Stomach (tissue), 19 donors: ENCODE measurements at places on chromosomes 7 and 10. TPM values are rescaled to one million over a fixed set of nuclear protein-coding genes. Genes with fewer than 3 reads are reported as not detected.

DNA sequence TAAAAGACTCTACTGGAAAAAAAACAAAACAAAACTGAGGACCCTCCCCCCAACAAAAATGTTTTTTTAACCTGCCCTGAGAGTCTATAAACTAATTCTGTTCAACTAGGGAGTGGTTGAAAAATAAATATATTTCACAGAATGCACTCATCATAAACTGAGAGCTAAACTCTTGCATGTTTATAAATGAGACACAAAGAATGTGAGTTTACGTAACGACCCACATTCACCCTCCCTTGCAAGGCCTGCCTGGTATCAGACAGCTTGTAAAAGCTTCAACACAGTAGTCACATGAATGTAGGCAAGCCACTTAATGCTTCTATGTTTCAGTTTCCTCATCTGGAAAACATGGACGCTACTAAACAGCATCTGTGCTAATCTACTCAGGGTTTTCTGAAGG is 50.3 kb downstream of the JAZF1 start:
- DNase-seq, result no peak

- no peak for DNase-seq
Observed at GRCh38 chr10:84217746-84218145, 7.6 kb downstream of the LRIT2 start.

- DNase-seq, result no peak
Observed at GRCh38 chr7:139358541-139359365, 941 bp upstream of the LUC7L2 start.

DNA sequence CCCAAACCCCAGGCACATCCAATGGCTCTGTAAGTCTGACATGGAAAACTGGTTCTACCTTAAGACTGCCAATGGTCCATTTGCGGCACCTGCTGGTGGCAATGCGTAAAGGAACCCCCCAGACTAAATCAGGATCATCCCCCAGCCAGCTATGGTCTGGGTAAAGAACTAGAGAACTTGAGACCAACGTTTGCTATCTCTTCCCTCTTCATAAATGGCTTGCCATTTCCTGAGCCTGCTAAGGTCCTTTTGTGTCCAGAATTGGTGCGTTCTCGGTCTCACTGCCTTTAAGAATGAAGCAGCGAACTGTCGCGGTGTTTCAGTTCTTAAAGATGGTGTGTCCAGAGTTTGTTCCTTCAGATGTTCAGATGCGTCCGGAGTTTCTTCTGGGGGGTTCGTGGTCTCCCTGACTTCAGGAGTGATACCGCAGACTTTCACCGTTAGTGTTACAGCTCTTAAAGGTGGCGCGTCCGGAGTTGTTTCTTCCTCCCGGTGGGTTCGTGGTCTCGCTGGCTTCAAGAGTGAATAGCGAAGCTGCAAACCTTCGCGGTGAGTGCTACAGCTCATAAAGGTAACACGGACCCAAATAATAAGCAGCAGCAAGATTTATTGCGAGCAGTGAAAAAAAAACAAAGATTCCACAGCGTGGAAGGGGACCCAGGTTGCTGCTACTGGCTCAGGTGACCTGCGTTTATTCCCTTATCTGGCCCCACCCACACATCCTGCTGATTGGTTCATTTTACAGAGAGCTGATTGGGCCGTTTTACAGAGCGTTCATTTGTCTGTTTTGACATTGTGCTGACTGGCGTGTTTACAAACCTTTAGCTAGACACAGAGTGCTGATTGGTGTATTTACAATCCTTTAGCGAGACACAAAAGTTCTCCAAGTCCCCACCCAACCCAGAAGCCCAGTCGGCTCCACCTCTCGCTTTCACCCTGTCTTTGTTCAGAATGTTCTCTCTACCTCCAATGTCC is 95.4 kb downstream of the ELMO1 start:
- peak; percentile 38 for DNase-seq

- DNase-seq, result no peak
Observed at GRCh38 chr10:24242562-24242961, 33.6 kb downstream of the KIAA1217 start.

DNA sequence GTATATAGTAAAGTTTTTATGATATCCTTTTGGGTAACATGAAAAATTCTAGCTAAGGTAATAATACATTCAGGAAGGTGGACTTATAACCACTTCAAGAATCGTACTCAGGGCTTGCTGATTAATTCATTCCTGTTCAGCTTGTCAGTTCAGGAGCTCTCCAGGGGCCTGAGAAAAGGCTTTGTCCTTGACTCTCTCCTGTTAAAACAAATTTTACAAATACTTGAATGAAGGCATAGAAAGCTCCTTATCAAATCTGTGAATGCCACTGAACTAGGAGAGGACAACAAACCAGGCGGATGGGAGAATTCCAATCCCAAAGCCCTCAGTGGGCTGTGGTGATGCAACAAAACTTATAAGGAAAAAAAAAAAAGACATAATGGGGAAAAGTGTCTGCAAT is 354.5 kb upstream of the ZMIZ1 start:
- DNase-seq, result no peak

DNA sequence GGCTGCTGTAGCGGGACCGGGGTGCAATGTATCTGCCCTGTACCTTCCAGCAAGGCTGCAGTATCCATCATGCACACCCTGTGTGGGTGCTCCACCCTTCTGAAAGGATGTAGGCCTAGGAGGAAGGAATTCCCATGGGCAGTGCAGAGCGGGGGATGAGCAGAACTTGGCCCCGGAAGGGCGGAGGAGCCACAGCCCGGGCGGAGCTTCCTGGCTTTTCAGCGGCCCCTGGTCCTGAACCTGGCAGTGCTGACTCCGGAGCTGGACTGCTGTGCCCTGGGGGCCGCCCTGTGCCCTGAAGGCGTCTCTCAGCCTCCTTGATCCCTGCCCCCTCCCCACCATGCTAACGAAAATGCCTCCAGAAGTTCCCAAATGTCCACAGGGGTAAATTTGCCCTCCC is 175.8 kb downstream of the TCERG1L start:
- no peak for DNase-seq

- DNase-seq, result no peak
Observed at GRCh38 chr10:125607689-125608290, 75.2 kb downstream of the TEX36 start.

GRCh38 chr10:58781873-58782488 is 269.3 kb downstream of the BICC1 start:
- DNase-seq, result peak; percentile 78

- no peak for DNase-seq
Observed at GRCh38 chr7:70781922-70782311, 350.0 kb upstream of the GALNT17 start.

DNA sequence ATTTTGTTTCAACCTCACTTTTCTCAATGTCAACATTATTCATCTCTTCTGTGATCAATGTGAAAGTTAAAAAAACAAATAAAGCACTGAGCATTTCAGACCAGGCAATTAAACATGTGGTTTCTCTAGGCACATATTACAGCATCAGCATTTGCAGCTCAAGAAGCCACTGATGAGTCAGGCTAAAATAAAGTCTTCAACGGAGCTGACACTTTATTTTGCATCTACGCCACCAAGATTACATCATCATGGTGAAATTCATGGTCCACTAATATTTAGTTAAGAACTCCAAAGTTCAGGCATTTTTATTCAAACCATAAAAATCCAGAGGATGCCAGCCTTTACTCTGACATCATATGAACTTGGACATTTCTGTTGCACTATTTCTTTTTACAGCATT is 33.0 kb downstream of the MAGI2 start:
- no peak for DNase-seq

DNA sequence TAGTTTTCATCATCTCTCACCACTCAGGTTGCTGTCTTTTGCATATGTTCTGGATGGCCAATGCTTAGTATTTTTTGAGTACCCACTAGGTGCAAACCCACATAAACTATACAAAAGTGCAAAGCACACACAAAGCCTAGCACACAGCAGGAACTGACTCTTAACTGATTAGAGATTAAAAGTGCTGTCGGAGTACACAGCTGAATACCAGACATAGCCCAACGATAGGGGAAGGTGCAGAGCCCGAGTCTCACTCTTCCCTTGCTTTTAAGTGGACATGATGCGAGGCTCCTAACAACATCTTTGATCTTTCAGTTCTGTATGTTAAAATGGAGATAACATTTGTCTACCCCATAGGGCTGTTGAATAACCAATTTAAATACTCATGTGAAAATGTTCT is 90.8 kb downstream of the DPY19L1 start:
- no peak for DNase-seq

DNA sequence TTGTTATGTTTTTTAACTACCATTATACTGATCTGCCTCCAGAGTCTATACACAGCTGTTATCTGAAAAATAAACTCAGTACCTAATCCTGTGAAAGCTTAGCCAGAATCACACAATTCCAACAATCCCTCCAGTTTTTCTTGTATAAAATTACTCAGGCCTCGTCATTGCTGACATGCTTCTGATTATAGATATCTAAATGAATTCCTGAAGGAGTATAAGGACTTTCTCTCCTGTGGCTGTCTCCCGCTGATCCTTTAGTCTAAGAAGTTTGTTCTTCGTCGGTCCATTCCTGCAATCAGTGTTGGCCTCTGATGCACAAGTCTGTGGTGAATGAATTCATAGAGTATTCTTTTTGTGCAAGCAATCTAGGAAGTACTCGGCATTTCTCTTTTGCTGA is 288.9 kb upstream of the SEMA3C start:
- DNase-seq, result no peak

GRCh38 chr7:106418094-106418493 is 133.3 kb upstream of the NAMPT start:
- DNase-seq, result peak; percentile 45

- no peak for DNase-seq
Observed at GRCh38 chr10:89351412-89351779, 23.6 kb downstream of the IFIT3 start.

DNA sequence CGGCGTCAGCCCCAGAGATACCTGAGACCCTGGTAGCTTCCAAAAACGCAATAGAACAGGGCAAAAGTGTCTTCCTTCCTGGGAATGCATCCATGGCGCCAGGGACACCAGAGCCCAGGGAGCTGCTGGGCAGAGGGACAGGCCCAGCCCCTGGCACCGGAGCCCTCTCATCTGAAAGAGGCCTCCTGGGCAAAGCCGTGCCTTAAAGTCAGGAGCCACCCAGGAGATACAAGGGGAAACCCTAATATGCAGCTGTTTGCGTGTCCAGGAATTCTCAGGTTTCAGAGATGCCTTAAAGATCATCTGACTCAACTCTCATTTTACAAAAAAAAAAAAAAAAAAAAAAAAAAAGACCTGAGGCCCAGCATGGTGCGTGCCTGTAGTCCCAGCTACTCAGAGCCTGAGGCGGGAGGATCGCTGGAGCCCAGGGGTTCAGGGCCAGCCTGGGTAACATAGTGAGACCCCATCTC is 28.0 kb downstream of the NUDT1 start:
- no peak for DNase-seq

GRCh38 chr7:147415991-147416390 is 1174.6 kb upstream of the C7orf33 start:
- DNase-seq, result no peak

DNA sequence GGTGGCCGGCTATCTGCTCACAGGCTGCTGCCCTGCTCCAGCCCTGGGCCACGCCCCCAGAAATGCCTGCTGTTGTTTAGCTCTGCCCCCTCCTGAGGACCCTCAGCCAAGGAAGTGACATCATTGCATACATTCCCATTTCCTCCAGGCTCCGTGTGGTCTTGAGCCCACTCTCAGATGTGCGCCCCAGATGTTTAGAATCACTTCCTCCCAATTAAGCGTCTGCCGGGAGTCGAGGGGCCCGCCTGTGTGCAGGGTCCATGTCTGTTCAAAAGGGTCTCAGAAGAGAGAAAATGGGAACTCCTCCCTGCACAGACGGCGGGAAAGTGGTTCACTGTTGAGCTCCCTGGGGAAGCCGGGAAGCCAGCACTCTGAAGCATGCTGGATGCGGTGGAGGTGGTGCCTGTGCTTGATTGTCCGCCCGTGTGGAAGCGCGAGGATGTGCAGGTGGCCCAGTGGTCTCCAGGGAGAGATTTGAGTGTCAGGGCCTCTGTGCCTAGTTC is 116.9 kb upstream of the PPIF start:
- no peak for DNase-seq

DNA sequence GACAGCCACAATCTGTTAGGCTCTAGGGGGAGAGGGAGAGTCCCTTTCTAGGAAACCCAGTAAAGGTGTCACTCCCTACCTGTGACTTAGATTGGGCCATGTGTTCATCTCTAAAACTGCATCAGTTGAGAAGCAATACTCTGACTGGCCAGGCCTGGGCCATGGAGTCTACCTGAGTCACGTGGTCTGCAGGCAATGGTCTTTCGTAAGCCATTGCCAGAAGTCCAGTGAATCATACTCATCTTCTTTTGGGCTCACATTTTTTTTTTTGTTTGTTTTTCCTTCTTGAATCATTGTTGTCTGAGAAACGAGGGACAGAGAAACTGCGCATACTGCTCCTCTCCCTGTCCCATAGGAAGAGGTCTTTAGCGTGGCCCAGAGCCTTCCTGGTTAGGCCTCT is 215.6 kb downstream of the CCSER2 start:
- no peak for DNase-seq

- DNase-seq, result no peak
Observed at GRCh38 chr7:43232366-43232765, 119.9 kb downstream of the HECW1 start.

Gene CLCN1
- total RNA-seq, result not detected

Gene FAM25C
- not detected for total RNA-seq

Gene RPEL1
- total RNA-seq, result not detected

Gene RADIL
- total RNA-seq, result 3.0 TPM

Gene UCN3
- 0.37 TPM for total RNA-seq

Gene ZNF282
- 12.6 TPM for total RNA-seq

Gene IDI2
- 2.9 TPM for total RNA-seq

Gene CDK14
- total RNA-seq, result 13.4 TPM
